ENCODE measurements at places on chromosomes 6 and 20.

DNA sequence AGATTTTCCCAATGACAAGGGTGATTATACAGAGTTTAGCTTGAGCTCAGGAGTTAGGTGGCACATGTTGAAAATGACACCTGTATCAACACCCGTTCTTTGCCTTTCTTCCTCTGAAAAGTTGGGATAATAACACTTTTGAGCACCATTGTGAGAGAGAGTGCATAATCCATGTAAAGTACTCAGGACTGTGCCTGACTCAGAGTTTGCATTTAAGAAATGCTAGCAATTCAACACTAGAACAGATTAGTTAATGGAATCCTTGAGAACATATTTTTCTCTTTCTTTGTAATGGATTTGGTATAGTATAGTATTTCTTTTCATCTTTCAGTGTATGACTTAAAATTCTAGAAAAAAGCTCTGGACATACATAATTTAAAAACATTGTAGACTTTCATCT lies 449.2 kb downstream of the GJA1 start:
- DNase-seq = no peak

- DNase-seq = no peak
These were observed 421.2 kb upstream of the EYS start for GRCh38 chr6:66128243-66128642.

GRCh38 chr20:55354720-55355119 lies 650.6 kb downstream of the CBLN4 start:
- no peak for DNase-seq

DNA sequence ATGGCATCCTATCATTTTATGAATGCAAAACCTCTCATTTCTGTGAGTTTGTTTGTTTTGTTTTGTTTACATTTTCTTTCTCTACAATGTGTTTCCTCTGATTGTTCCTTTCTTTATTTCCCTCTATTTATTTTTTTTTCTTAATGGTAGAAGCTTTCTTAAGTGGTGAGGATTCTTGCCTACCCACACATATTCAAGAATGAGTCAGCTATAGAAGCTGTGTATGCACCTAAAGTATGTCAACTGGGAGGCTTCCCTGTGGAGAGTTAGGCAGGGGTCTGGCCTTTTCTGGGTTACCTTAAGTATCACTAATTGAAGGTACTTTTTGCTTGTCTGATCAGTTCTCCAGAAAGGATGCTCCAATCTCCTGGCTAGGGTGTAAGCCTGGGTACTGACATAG lies 354.0 kb downstream of the ESR1 start:
- DNase-seq = no peak

GRCh38 chr6:107936162-107936909 lies 21.7 kb downstream of the SEC63 start:
- DNase-seq = no peak

- DNase-seq = no peak
These were observed 148.8 kb downstream of the TFAP2A start for GRCh38 chr6:10266061-10266460.

Measured in HS-5 (cell line).